ENCODE measurements at places on chromosomes 11 and 22.
A peak's percentile ranks its signal among the peaks of the same experiment; 100 is the strongest.

DNA sequence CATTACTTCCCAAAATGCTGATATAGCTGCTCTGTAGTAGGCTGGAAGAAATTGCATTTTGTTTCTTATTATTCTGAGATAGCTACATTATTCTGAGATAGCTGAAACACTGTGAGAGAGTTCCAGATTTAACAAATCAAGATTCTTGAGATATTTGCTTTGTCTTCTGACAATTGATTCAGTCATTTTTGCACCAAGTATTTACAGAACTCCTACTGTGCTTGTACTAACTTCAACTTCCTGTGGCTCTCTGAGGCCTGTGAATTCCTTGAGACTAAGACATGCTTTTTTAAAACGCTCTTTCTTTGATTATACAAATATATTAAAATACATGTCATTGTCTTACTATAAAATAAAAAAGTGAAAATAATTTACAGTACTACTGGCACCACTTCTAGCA, 52.7 kb downstream of the USP47 start:
- DNase-seq = no peak

DNA sequence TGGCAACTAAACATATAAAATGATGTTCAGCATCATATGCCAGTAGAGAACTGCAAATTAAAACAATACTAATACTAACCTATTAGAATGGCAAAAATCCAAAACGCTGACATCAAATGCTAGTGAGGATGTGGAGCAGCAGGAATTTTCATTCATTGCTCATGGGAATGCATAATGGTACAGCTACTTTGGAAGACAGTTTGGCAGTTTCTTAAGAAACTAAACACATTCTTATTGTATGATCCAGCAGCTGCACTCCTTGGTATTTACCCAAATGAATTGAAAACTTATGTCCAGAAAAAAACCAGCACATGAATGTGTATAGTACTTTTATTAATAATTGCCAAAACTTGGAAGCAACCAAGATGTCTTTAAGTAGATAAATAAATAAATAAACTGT, 258.0 kb downstream of the TENM4 start:
- no peak for DNase-seq

- DNase-seq = no peak
Measured at GRCh38 chr11:118232659-118233058, 7.8 kb upstream of the JAML start.

- DNase-seq = no peak
Measured at GRCh38 chr11:75954039-75954438, 139.0 kb downstream of the UVRAG start.

GRCh38 chr11:123314972-123315371, 115.1 kb upstream of the GRAMD1B start:
- DNase-seq = peak; percentile 5

- peak; percentile 74 for DNase-seq
Measured at GRCh38 chr22:30253205-30253852, 6.8 kb upstream of the LIF start.

- no peak for DNase-seq
Measured at GRCh38 chr11:11215058-11215815, 137.8 kb downstream of the CSNK2A3 start.

Data from dorsolateral prefrontal cortex (tissue), 122 donors.